ENCODE measurements at places on chromosomes 2 and 18.

DNA sequence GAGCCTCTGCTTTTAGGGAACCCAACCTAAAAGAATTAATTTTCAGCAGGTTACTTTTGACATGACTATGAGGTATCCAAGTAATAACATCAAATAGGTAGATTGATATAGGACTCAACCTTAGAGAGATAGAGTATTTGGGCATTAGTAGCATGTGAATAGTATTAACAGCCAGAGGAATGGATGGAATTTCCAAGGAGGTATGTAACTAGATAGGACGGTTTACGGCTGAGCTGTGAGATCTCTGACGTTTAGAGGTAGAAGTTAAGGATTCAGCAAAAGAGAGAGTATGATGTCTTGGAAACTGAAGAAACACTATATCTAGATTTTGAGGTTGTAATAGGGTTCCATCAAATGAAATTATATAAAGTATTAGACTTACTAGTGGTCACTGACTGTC, 70.3 kb downstream of the HNMT start:
- no peak for DNase-seq

- no peak for DNase-seq
Measured at GRCh38 chr18:26419746-26420145, 128.6 kb downstream of the KCTD1 start.

DNA sequence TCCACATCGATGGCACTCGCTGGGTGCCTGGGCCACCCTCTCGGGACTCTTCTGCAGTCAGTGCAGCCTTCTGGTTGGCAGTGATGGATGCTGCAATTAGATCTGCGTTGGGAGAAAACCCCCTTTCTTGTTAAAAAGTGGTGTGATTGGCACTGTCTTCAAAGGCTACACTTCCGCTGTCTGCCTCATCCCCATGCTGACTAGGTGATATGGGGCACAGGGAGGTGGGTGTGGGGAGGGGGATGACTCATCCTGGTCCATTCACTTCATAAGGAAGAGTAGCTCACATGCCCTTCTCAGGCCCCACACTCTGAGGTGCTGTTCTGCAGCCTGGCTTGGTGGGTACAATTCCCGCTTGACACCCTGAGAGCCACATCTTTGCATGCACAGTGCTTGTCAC, 77.4 kb downstream of the THNSL2 start:
- DNase-seq = no peak

DNA sequence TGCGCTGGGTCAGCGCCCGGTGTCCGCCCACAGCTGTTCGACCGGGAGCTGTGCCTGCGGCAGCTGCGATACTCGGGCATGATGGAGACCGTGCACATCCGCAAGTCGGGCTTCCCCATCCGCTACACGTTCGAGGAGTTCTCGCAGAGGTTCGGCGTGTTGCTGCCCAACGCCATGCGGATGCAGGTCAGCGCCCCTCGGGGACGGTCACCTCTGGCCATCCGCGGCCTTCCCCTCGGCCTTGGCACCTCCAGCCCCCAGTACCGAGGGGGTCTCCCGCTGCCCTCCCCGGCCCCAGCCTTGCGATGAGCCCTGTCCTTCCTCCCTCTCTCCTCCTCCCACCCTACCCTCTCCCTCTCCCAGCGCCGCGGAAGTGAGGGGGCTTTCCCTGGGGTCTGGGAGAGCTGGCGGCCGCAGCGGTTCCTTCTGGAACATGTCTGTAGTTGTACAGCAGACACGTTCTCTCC, 53.2 kb upstream of the GPR17 start:
- DNase-seq = no peak

DNA sequence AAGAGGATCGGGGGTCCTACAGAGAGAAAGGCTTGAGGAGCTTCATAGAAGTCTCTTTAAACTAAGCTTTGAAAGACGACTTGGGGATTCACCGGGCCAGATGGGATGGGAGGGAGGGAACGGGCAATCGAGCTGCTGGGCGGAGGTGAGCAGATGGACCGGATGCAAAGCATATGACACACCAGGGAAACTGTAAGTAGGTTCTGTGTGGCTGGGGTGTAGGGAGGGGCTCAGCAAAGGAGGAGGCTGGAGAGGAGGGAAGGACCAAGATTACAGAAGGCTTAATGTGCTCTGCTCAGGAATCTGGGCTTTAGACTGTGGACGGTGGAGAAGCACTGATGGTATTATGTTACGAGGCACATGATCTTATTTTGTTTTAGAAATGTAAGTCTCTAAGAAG, 131.5 kb downstream of the MAIP1 start:
- no peak for DNase-seq

- DNase-seq = no peak
Measured at GRCh38 chr2:105744909-105745853, at the start of gene NCK2. Gene NCK2, plus strand, starts transcription at chr2:105744912. Its CDS starts 110,152 bp downstream, at chr2:105855064.

DNA sequence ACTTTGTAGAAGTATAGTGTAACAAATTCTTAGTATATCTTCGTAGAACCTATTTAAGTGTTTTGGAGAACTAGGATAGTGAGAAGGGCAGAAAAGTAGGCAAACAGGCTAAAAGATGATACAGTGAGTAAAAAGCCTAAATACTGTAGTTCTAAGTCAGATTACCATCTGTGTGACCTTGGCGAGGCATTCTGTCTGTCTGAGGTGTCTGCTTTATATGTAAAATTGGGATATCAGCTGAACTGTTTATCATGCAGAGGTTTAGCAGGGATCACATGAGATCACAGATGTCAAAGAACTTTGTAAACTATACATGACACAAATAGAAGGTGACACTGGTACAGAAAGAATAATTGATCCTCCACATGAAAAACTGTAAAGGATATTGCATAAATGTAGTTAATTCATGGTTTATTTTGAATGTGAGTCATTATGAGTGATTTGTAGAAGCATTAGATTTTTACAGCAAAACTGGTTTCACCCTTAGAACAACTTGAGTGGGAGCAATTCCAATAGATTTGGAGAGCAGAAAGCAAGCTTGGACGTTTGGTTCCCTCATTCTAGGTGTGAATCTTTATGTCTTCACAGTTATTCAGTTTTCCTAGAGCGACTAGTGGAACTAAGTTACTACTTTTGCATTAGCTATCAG, 41.9 kb downstream of the TAF1B start:
- no peak for DNase-seq

GRCh38 chr2:184113696-184114403, 484.5 kb upstream of the ZNF804A start:
- no peak for DNase-seq

DNA sequence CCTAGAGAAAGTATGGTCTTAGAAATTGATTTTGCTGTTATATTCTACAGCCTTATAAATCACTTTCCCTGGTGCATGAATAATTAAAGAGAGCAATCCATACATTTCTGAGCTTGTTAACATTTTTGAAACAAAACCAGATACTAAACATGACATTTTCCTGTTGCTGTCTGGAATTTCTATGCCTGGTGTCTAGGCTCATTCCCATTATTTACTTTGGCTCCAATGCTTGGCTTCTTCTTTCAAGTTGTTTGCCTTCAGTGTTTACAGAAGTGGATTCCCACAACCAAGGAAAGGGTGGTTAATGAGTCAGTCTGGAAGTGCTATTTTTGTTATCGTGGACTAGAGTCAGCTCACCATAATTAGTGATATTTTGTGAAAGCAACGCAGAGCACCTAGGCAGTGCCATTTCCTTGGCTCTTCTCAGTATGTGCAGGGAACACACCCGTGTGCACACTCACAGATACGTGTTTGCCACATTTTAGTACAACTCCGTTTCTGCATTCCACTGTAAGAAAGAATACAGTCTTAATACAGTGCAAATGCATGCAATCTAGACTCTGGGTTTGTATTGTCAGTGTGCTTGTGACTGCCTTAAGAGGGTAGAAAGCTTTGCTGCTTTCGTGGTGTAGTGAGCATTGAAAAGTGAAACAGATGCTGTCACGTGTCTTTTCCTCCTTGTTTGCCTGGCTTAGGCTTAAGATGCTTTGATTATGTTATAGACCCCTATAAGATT, 185.0 kb upstream of the RASGRP3 start:
- peak; percentile 56 for DNase-seq

GRCh38 chr2:102480285-102481195, 7.5 kb downstream of the SLC9A4 start:
- DNase-seq = no peak

GRCh38 chr2:233011702-233012131, 1.3 kb downstream of the NGEF start:
- no peak for DNase-seq

DNA sequence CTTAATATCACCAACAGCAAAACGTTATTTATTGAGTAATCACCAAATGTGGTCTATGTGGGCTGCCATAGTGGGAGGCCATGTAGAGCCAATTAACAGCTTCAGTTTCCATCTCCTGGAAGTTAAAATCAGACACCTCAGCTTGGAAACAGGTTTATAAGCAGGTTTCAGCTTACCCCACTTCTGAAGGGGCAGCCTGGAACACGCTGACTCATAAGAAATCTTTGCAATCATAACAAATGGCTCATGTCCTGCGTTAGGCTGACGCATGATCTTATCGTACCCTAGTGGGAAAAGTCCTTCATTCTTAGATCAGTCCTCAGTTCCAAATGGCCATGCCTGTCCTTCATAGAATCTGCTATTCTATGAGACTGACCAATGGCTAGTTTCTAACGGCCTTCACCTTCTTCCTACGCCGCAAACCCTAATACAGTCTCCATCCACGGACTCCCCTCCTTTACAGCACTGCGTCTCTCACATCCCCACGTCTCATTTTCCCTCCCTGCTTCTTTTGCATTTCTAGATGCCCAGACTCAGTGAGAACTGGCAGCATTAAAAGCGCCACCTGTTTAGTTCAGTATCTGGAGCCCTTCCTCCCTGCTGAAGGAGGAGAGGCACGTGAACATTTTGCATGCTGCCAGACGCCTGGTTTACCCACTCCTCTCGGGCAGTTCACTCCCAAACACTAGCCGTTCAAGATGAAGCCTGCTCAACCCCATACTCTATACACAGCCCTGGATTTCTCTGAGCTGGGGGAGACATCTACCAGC, 24.2 kb upstream of the BZW1 start:
- DNase-seq = peak; percentile 93

DNA sequence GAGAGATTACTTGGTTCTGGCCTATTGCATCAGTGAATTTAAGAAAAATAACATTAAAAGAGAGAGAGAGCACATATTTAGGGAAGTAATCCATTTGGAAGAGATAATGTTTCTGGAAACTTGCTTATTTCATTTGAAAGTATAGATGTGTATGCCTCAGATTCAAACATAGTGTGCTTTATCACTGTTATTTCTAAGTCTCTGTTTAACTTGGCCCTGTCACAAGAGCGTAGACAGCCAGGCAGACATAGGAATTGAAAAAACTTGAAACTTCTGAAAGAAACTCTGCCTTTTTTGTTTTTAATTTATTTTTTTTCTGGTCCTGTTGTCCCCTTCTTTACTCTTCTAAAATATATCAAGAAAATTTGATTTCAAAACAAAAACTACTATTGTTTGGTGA, 849.1 kb downstream of the CNTNAP5 start:
- DNase-seq = no peak

DNA sequence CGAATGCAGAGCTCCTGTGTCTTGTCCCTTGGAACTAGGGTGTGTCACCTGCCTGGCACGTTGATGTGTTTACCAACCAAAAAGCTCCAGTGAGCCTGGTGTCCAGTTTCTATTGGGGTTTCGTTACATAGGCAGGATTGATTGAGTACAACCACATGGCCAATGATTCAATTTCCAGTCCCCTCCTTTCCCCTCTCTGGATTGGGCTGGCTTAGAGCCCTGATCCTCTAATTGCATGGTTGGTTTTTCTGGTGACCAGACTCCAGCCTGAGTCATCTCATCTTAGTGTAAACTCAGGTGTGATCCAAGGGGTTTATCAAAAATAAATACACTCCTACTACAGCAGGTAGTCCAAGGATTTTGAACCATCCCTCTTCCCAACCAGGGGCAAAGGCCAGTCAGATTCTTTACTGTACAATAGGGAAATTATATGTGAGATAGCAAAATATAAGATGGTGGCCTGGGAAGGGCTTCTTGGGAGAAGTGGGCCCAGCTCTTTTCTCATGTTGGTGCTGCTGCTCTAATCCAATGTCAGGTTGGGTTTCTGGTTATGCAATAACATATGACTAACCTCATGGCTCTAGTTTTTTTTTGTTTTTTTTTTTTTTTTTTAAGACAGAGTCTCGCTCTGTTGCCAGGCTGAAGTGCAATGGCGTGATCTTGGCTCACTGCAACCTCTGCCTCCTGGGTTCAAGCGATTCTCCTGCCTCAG, 64.7 kb upstream of the MGAT5 start:
- DNase-seq = peak; percentile 54

GRCh38 chr2:236170590-236171165, 2.5 kb upstream of the GBX2 start:
- DNase-seq = no peak

- no peak for DNase-seq
Measured at GRCh38 chr2:165391791-165392190, 77.7 kb upstream of the CSRNP3 start.

GRCh38 chr2:217016796-217017419, 157.0 kb upstream of the TNP1 start:
- no peak for DNase-seq

- no peak for DNase-seq
Measured at GRCh38 chr2:50596515-50596914, 435.4 kb downstream of the NRXN1 start.

- DNase-seq = peak; percentile 33
Measured at GRCh38 chr18:43587538-43588153, 310.4 kb upstream of the SYT4 start.

DNA sequence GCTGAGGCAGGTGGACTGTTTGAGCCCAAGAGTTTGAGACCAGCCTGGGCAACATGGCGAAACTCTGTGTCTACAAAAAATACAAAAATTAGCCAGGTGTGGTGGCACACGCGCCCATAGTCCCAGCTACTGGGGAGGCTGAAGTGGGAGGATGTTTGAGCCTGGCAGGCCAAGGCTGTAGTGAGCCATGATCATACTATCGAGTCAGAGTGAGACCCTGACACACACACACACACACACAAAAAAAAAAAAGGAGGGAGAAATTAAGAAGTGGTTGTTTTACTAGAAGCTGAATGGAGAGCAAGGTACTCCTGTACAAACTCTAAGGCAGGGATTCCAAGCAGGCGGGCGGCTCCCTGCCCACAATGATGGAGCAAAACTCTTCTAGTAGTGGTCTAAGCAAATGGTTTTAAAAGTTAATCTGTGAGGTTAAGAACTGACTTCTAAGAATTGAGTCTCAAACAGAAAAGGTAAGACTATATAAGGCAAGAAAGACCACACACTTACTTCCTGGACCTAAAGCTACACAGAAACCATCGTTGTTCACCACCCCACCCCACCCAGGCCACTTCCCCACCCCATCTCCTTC, 2.6 kb downstream of the ANKRD44 start:
- no peak for DNase-seq

DNA sequence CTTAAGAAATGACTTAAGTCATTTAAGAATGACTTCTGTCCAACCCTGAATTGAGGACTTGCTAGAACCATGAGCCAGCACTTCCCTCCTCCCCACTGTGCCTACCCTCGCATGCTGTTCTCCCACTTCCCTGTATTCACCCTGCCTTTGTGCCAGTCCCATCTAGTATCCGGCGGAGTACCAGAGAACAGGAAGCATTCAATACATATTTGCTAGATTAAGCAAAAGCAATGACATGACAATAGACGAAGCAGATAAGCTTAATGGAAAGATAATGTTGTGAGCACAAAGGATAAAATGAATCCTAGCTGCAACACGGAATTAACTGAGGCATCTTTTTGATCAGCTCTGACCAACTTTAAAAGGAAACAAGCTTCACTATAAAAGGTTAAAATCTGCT, 328.5 kb downstream of the TDRD15 start:
- no peak for DNase-seq

- DNase-seq = no peak
Measured at GRCh38 chr2:145690183-145690778, 1170.4 kb upstream of the ZEB2 start.
